ENCODE measurements at places on chromosomes 11 and 22.
A peak's percentile ranks its signal among the peaks of the same experiment; 100 is the strongest.

GRCh38 chr11:1353383-1354124 is 36.2 kb upstream of the BRSK2 start:
- DNase-seq: no peak

GRCh38 chr11:44861849-44862557 is 88.7 kb downstream of the TP53I11 start:
- peak; percentile 28 for DNase-seq

DNA sequence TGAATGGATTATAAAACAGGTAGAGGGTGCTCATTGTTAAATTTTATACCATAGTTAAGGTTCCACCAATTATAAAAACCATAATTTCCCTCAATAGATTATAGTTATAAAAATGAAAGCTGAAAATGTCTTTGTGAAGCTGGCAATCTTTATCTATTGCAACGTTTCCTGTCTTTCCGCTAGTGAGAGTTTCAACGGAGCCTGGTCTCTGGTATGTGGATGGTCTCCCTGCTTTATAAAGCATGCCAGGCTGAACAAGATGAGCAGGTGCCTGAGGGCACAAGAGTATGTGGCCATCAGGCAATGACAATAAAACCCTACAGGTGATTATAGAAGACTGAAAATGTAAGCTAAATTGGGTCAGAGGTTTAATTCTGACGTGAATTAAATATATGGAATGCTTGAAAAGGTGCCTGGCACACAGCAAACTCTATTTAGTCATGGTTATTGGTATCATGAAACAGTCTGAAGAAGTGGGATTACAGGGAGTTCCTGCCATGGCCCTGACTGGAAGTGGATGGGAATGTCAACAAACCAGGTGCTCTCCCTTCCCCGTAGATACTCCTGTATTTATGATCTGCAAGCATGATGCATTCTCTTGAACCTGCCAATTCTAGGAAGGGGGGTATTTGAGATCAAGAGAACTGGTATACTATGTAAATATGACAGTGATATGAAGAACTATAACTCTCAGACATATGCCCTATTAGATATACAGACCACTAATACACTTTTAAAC is 115.7 kb downstream of the ENTHD1 start:
- DNase-seq: no peak

DNA sequence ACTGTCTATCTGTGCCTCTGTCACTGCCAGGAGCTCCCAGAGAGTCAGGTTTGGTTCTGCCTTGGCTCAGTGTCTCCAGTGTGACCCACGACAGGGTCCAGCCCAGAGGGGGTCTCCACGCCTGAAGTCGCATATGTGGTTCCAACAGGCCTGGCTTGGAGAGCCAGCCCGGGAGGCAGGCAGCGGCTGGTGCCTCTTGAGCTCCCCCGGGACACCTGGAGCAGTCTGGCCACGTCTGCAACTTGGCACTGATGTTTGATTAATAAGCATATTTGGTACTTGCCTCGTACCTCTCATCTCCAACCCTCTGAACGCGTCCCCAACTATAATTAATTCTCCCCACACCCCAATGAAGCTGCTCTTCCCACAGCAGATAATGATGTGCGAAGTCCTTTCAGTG is 31.7 kb upstream of the SHISAL1 start:
- DNase-seq: no peak

GRCh38 chr11:2440646-2441045 is 3.7 kb downstream of the TRPM5 start:
- no peak for DNase-seq

DNA sequence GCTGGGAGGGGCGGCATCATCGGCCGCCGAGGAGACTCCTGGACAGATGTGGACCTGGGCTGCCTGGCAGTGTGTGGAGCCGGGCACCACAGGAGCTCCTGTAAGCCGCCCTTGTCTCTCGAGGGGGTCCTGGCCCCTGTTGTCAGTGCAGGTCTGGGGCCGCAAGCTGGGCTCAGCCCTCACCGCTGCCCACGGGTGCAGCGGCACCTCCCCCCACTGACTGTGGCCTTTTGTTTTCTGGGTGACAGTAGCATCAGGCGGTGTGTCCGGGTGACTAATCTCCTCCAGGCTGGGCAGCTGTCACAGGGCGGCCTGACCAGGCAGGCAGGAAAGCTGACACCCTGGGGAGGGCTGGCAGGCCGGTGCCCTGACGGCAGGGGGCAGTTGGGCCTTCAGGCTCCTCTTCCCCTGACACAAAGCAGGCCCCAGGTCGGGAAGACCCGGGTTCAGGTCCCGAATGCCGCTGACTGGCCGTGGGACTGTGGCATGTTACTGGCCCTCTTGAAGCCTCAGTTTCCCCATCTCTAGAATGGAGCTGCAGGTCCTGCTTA is 16.3 kb downstream of the DGKZ start:
- no peak for DNase-seq

DNA sequence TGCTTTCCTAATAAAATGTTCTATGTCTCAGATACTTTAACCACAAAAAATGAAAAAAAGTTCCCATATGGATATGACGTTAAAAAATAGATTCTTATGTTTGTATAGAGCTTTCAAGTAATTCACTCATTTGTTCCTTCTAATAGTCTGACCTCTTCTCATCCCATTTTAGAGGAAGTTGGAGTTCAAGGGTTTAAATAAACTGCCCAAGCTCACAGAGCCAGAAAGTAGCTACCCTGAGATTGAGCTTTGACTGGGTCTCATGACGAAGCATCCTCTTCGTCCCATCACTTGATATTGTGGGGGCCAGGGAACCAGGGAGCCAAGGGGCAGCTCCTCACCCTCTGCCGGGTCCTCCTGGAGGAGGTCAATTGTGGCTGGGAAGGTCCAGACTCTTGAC is 116.3 kb downstream of the CCDC81 start:
- DNase-seq: no peak

DNA sequence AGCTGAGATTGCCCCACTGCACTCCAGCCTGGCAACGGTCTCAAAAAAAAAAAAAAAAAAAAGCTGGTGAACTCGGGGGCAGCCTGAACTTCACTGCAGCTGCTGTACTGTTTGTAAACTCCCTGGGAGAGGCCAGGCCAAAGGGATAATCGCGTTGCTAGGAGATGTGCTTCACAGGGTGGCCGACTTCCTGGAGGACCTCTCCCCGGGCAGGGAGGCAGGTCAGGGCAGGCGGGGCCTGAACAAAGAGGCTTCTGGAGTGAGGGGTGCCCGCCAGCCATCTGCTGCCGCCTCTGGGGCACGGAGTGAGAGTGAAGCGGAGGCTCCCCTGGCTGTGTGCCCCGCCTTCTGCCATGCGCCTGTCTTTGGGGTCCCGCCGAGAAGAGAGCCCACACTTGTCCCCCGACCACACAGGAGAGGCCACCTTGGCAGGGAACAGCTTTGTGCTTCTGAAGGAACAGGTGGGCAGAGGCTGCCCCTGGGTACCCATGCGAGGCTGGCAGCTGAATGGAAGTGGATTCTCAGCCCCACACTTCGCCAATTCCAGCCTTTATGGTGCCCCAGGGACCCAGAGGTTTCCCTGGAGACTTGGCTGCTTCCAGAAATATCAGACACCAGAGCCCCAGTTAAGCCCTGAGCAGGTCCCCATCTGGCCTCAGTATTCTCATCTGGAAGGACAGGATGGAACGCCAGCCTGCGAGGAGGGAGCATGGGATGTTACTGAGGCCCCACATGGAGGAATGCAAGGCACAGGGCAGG is 29.6 kb downstream of the TMEM184B start:
- DNase-seq: no peak

DNA sequence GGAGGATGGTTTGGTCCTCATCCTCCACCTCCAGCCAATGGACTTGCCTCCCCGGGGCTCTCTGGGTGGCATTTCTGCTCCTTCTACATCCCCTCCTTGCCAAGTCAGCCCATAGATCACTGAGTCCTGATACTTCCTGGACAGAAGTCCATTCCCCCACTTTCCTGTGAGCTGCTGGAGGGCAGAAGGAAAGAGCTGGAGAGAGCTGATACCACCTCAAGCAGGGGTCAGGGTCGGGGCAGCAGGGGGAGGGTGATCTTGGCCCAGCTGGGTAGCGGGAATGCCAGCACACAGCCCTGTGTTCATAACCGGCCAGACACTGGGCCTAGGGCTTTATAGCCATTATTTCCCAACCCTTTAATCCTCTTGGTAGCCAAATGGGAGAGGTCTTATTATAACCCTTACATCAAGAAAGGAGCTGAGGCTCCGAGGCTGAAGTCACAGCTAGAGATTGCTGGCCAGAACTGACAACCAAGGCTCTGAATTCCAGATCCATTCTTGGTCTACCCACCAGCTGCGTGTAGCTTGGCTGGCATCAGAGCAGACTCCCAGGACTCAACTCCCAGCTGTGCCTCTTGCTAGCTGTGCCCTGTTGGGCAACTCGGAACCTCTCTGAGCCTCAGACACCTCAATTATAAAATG is 39.9 kb downstream of the CD6 start:
- DNase-seq: no peak

All from CD8-positive, alpha-beta memory T cell (primary cell).